Mononuclear cell (primary cell): ENCODE measurements at places on chromosomes 1 and 21. TPM values are rescaled to one million over a fixed set of nuclear protein-coding genes. Genes with fewer than 3 reads are reported as not detected.

GNG12 gene
- 0.21 TPM for total RNA-seq

S100A3 gene
- total RNA-seq, result not detected

KHDC4 gene
- 38.1 TPM for total RNA-seq

DIO1 gene
- total RNA-seq, result 0.21 TPM

SLC45A3 gene
- total RNA-seq, result 2.0 TPM

CFHR2 gene
- not detected for total RNA-seq

PKLR gene
- total RNA-seq, result not detected

NHLH1 gene
- total RNA-seq, result not detected

WNT9A gene
- under 0.01 TPM for total RNA-seq

RCC2 gene
- total RNA-seq, result 34.6 TPM

HHIPL2 gene
- not detected for total RNA-seq

TCEA3 gene
- total RNA-seq, result 19.2 TPM

OR2T11 gene
- 0.21 TPM for total RNA-seq

RBP7 gene
- 19.1 TPM for total RNA-seq

PLA2G4A gene
- total RNA-seq, result 2.2 TPM

DSCAM gene
- not detected for total RNA-seq

FBLIM1 gene
- not detected for total RNA-seq

PRAMEF12 gene
- not detected for total RNA-seq

CELA2B gene
- total RNA-seq, result not detected

SLC30A2 gene
- total RNA-seq, result not detected

KRTAP19-3 gene
- not detected for total RNA-seq

A3GALT2 gene
- total RNA-seq, result not detected

TMIGD3 gene
- total RNA-seq, result not detected

ILDR2 gene
- 1.5 TPM for total RNA-seq

CLCA1 gene
- not detected for total RNA-seq

TAL1 gene
- 10.8 TPM for total RNA-seq

BCAS2 gene
- 91.3 TPM for total RNA-seq

C1QC gene
- 0.52 TPM for total RNA-seq

DHDDS gene
- total RNA-seq, result 17.2 TPM

EPHA10 gene
- not detected for total RNA-seq

SPATA17 gene
- under 0.01 TPM for total RNA-seq

DNASE2B gene
- total RNA-seq, result not detected

FMOD gene
- total RNA-seq, result not detected

RRP15 gene
- 13.2 TPM for total RNA-seq
